ENCODE measurements at places on chromosomes 2 and 18.
A peak's percentile ranks its signal among the peaks of the same experiment; 100 is the strongest.

DNA sequence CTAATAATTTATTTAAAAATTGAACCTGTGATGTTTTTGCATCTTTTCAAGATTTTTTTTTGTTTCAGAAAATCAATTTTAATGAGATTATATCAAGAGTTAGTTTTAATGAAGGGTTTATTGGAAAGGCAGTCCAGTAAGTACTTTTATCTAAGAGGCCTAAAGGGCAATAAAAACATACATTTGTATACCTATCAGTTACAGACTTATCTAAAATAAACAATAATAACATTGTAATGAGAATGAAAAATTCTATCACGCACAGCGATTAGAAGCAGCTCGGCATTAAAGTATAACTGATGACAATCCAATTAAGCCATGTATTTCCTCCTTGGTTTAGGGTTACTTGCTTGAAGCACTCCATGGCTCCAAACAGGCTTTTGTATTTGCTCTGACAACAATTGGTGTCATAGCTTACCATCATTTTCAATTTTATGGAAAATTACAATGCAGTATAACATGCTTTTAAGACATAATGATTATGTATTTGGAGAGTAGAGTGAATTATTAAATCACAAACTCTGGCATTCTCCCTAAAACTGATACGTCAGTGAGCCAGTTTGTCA, 629.4 kb downstream of the TSN start:
- DNase-seq = no peak

DNA sequence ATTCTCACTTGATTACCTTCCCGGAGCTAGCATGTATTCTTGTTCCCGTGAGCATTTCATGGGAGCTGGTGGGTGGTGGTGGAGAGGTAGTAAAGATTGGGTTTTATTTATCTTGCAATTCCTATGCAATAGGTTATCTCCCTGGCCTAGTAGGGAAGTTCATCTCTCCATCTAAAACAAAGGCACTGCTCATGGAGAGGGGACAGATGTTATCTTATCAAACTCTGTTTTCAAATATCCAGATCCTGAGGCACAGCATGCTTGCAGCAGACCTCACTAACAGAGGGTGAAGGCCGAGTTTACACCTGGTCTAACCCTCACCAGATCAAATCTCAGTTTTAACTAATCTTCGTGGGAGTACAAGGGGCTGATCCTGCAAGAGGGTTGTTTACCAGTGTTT, 98.9 kb downstream of the CYRIA start:
- no peak for DNase-seq

DNA sequence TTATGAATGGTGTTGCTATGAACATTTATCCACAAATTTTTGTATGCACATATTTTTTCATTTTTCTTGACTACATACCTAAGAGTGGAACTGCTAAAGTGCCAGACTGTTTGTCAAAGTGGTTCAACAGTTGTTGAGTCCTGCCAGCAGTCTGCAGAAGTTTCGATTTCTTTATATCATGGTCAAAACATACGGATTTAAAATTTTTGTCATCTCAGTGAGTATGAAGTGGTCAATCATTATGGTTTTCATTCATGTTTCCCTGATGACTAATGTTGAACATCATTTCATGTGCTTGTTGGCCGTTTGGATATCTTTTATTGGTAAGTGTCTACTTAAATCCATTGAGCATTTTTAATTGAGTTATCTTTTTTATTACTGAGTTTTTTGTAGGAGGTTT, 39.2 kb downstream of the CCDC138 start:
- DNase-seq = no peak

DNA sequence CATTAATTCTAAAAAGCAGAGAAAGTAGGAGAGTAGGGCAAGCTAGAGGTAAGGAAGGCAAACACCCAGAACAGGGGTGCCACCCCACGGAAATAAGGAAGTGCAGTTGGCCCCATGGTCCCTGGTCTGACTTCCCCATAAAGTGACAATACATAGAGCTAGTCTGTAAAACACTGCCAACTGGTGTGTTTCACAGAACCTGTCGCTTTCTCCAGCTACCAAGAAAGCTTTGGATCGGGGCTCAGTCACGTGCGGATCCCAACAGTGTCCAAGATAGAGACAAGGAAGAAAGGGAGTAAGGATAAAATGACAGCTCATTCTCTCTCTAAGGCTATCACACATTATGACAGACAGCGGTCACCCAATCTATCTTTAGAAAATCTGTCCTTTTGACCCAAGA, 36.4 kb downstream of the TBC1D8 start:
- DNase-seq = peak; percentile 81

GRCh38 chr18:11327391-11328009, 178.1 kb upstream of the PIEZO2 start:
- DNase-seq = no peak

GRCh38 chr2:219292616-219293015, 13.4 kb downstream of the DNAJB2 start:
- no peak for DNase-seq

DNA sequence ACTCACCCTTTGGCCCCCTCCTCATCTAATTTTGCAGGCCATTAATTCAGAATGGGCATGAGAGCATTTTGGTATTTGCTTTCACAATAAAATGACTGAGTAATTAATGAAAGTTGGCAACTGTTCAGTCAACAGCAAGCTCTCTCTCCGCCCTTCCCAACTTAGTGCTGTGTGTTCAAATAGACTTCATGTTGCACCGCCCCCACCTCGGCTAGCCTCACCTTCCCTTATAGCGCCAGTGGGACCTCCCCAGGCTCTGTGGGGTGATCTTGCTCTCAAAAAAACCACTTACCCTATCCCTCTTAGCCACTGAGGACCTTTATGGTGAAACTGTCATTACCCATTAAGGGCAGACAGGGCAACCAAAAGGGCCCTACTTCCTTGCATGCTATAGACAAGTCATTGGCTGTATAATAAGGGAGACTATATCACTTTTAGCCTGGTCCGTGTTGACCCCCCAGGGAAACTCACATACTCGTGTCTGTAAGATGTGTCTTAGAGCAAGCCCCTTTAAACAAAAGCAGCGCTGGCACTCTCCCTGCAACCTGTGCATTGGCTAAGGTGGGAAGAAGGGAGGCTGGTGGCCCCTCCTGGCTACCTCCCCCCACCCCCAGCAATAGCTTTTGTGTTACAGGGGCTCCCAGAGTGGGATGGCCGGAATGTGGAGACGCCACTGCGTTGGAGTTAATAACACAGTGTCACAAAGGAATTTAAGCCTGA, 15.2 kb downstream of the EN1 start:
- no peak for DNase-seq

GRCh38 chr18:5891184-5891853, 4.0 kb downstream of the TMEM200C start:
- no peak for DNase-seq

DNA sequence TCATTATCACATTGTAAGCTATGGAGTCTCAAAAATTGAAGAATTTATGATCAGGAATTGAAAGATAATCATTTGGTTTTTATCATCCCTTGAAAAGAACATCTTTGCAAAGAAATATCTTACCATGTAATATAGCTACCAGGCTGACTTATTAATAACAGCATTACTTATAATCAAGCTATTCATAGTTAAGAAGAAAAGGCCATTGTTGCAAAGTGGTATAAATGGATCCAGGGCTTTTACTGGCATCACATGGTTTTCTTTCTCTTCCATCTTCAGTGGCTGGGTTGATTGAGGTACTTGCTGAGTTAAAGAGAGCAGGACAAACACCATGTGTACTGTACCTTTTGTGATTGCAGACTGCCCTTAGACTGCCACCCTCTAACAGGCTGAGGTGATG, 39.6 kb downstream of the MFSD6 start:
- DNase-seq = no peak

DNA sequence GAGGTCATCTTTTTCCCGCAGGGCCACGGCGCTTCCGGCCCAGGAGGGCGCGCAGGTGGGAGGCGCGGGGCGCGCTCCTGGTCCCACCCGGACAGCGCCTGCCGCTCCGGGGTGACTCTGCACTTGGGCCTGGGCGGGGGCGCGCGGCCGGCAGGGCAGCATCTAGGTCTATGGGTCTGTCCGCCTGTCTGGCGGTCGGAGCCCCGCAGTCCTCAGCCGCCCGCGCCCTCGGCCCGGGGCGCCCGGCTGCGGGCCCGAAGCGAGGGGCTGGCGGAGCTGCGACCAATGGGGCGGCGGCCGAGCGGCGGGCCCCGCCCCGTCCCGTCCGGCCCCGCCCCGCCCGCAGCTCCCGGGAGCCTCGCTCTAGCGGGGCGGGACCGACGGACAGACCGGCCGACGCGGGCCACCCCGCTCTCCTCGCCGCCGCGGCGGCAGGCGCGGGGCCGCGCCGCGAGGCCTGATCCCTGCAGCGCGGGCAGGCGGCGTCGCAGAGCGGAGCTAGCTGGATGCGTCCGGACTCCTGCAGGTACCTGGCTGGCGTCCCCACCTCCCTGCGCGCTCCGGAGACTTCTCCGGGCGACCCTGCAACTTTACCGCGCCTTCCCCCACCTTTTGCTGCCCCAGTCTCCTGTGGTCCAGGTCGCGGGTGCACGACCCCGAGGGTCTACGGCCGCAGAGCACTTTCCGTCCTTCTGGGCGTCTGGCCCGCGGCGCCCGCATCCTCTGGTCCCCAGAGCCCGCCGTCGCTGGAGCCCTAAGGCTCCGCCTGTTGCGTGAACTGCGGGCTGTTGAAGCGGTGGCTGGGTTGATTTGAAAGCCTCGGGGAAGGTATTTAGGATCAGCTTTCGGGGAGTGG, at the start of gene KCNS3:
KCNS3 (plus strand) TSS at position 387 of the 856 bp plus-strand sequence. CDS start 52,342 bp downstream, outside the sequence.
- peak; percentile 14 for DNase-seq

GRCh38 chr2:24792542-24792873, 683 bp downstream of the PTRHD1 start:
- DNase-seq = no peak

- DNase-seq = no peak
Observed at GRCh38 chr18:33700513-33700976, 122.5 kb downstream of the ASXL3 start.

- DNase-seq = no peak
Observed at GRCh38 chr2:102304711-102305611, 6.4 kb upstream of the IL1RL1 start.

DNA sequence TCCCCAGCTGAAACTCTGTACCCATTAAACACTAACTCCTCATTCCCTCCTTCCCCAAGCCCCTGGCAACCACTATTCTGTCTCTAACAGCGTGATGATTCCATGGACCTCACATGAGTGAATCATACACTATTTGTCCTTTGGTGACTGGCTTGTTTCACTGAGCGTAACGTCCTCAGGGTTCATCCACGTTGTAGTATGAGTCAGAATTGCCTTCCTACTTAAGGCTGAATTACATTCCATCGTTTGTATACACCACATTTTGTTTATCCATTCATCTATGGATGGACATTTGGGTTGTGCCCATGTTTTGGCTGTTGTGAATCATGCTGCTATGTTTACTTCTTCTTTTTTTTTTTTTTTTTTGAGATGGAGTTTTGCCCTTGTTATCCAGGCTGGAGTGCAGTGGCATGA, 19.6 kb upstream of the CABLES1 start:
- peak; percentile 22 for DNase-seq

DNA sequence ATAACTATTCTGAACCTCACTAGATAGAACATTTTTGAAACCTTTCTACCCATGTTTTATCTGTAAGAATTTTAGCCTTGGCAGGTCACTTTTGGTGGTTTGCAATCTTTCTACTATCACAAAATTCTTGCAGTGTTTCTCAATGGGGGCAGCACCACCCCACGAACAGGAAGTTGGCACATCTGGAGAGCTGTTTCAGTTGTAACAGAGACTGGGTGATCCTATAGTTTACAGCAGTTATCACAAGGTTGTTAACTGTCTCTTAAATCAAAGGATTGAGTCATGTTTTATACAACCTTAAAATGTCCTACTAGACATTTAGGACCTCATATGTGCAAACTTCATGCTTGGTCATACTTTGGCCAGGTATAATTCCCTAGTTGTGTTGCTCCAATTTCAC, 829.2 kb downstream of the ERBB4 start:
- DNase-seq = peak; percentile 0

DNA sequence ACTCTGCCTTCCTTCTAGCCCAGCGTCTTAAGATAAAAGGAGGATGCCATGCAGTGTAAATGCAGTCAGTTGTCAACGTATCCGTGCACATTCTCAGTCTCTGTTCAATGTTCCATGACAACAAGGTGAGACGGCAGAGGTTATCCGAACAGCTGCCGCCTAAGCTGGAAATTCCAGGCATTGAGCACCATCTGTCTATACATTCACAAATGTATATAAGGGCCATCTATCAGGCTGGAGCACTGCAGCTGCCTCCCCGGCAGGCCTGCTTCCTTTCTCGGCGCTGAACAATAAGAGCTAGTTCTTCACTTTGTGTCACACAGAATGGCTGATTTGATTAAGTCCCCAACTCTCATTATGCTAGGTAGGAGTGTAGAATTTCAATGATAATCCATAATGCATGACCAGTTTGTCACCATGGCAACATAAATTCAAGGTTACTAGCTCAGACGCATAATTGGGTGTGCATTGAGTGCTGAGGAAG, 282.2 kb upstream of the SOX11 start:
- DNase-seq = no peak

- no peak for DNase-seq
Observed at GRCh38 chr2:27308359-27308881, at the start of gene UCN. UCN (minus strand) TSS chr2:27308445; CDS start chr2:27307895, 550 bp downstream.

DNA sequence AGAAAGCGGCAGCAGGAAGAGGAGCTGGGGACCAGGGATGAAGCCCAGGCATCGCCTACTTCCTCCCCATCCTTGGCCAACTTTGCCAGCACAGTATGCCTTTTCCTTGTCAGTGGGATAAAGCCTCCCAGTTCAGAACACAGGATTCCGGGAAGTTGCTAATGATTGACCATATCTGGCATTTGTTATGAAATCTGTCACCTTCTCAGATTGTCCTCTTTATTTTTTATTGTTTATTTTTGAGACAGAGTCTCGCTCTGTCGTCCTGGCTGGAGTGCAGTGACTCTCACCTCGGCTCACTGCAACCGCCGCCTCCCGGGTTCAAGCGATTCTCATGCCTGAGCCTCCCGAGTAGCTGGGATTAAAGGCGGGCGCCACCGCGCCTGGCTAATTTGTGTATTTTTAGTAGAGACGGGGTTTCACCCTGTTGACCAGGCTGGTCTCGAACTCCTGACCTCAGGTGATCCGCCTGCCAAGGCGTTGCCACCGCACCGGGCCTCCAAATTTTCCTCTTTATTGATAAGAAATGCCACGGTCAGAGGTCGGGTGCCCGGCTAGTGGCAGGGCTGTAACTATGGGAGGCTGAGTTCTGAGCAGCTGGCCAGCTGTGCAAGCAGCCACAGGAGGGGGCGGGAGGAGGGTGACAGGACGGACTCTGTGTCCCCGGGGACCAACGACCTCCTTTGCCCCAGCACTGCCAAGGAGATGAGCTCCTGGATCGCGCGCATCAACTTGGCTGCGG, 24.4 kb downstream of the PSD4 start:
- no peak for DNase-seq

- DNase-seq = no peak
Observed at GRCh38 chr2:190836767-190837166, 43.9 kb upstream of the GLS start.

GRCh38 chr2:198441901-198442300, 637.5 kb downstream of the PLCL1 start:
- no peak for DNase-seq

Data from suppressor macrophage (primary cell).